ENCODE measurements at places on chromosomes 6 and 20.
A peak's percentile ranks its signal among the peaks of the same experiment; 100 is the strongest.

DNA sequence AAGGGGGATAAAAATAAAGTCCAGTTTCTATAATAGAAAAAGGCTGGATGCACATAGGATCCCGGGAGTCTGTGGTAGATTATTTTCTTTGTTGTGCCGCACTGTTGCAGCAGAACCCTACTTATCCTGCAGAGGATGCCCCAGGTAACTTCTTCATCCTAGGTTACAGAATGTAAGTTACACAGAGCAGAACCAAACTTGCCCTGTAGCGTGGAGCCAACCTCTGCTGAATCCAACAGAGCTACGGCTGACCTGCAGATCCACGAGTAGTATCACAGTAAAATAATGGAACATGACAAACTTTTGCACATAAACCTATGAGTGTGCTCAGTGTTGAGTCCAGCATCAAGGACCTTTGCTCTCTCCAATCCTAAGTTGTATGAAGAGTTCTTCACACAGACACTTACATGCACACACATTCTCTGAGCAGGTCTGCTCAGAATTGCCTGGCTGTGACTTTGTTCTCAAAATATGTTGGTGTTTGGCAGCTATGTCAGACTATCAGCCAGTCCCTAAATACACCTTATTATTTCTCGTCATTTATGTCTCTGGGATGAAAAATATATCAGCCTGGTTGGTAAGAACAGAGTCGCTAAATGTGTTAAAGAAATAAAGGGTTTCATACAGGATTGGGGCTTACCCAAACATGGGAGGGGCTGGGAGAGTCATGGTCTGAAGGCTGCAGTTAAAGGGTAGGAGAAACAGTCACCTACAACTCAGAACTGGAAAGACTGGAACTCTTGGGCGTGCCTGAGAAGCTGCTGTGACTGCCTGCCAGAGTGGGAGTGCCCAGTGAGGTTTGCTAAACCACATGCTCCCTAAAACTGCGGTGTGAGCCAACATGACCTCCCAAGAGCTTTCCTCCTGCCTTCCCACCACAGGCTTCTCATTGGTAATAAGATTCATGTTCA is 165.1 kb upstream of the SLC24A3 start:
- no peak for DNase-seq

GRCh38 chr6:170040906-170041305 is 250.0 kb downstream of the DLL1 start:
- no peak for DNase-seq

GRCh38 chr6:138012682-138013081 is 94.5 kb downstream of the PERP start:
- no peak for DNase-seq

DNA sequence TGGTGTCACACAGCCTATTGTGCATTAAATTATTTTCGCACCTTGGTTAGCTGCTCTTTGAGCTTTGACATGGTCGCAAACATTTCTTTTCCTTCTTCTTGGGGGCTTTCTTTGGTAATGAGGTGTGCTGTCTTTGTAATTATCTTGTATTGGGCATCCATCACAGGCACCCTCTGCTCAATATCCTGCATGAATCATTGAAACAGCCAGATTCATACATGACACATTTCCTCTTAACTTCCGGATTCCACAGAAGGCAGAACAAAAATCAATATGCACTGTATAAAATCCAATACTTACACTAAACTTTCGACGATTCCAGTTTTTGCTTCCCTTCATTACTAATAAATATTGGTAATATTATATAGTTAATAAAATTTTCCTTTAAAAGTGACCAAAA is 175.6 kb downstream of the SYNE1 start:
- no peak for DNase-seq

- no peak for DNase-seq
These were observed 998.0 kb downstream of the KIF16B start for GRCh38 chr20:15575255-15575654.

- DNase-seq = no peak
These were observed 50.0 kb upstream of the SCGN start for GRCh38 chr6:25601800-25602673.

DNA sequence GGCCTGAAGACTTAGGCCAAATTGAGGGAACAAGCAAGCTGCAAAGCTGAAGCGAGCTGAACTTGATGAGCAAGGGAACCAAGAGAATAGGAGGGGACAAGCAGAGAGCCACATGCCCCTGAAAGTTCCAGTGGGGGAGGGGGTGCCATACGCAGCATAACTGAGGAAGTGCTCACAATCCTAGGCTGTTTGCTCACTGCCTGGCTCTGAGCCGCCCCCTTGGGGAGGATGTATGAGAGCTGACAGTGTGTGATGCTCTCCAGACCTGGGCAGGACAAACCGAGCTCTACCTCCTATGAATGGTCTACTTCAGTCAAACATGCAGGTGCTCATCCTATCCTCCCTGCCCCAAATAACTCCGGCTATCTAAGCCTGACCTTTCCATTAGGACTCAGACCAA is 52.1 kb downstream of the FAXC start:
- DNase-seq = no peak

- no peak for DNase-seq
These were observed 7.8 kb downstream of the DLGAP4 start for GRCh38 chr20:36313926-36314325.

GRCh38 chr20:22567944-22568871 is 16.2 kb downstream of the FOXA2 start:
- no peak for DNase-seq

DNA sequence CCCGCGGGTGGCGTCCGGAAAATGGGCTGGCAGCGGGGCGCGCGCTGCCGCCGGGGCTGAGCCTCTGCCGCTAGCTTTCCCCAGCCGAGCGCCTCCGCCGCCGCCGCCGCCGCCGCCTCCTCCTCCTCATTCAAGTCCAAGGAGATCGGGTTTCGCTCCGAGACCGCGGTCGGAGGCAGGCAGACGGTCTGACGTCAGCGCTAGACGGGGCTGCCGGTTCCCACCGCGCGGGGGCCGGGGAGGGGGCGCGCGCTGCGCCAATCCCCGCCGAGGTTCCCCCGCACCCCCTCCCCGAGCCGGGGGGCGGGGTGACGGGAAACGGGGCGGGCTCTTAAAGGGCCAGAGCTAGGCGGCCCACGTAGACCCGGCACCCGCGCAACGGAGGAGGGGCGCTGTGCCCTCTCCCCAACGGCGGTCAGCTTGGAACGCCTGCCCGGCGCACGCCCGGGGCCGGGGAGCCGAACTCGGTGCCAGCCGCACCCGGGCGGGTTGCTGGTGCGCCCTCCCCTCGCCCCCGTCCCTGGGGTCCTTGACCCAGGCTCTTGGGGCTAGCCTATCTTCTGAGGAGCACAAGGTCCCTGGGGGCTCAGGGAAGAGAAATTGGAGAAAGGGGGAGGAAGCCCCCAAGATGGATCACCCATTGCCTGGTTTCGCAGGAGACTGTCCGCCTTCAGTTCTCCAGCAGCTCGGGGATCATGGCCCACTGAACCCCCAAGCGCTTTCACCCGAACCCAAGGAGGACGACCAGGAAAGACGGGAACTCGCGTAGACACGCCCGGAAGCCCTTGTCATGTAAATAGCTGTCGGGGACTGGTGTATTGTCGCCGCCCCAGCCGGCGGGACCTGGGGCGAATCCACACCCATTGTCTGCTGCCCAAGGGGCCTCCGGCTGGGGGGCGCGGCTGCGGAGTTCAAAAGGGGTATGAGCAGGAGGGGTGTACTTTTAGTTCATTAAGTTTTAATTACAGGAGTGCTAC is at the start of gene PMEPA1:
Gene PMEPA1, minus strand, starts transcription at position 193 of the 977 bp plus-strand sequence. CDS start 433 bp downstream, outside the sequence.
- DNase-seq = peak; percentile 89

DNA sequence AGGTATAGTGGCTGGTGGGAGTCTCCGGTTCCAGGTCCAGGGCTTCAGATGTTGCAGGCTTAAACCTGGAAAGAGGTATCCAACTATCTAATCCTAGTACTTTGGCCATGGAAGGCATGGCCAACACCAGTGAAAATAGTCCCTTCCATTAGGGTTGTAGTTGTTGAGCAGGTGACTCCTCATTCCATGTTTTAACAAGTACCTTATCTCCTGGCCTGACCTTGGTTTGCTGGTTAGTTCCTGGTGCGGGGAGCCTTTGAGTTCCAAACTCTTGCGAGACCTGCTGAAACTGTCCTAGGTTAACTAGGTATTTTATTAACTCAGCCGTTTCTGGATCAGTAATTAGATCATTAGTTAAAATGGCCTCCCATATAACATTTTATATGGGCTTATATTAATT is 165.1 kb upstream of the PROKR2 start:
- DNase-seq = no peak

DNA sequence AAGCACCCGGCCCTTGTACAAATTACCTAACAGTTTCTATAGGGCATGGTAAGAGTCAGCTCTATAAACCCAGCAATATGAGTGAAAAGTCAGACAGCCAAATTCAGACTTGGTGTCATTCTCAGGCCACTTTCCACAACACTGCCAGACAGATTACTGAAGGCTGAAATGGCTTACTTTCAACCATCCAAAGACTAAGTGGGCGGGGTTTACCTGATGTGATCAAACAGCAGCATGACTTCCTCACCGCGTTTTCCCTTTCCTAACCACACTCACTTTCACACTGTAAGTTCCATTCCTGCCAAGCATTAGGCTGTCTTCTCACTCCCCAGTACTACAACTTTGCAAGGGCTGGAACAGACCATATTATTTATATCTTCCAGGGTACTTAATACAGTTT is 85.9 kb downstream of the SMLR1 start:
- no peak for DNase-seq

Measured in stimulated activated CD8-positive, alpha-beta memory T cell treated with anti-CD3 and anti-CD28 coated beads, Interleukin-7, amount 100 ng/mL, for 1 hour (primary cell).